ENCODE measurements at places on chromosomes 4 and X. TPM values are rescaled to one million over a fixed set of nuclear protein-coding genes. Genes with fewer than 3 reads are reported as not detected.

Gene PAGE3
- total RNA-seq: not detected

Gene KLHL4
- total RNA-seq: 0.38 TPM

Gene SPANXC
- not detected for total RNA-seq

Gene SYTL5
- 2.5 TPM for total RNA-seq

Gene APOO
- total RNA-seq: 47.4 TPM

Gene STOX2
- 0.19 TPM for total RNA-seq

DNA sequence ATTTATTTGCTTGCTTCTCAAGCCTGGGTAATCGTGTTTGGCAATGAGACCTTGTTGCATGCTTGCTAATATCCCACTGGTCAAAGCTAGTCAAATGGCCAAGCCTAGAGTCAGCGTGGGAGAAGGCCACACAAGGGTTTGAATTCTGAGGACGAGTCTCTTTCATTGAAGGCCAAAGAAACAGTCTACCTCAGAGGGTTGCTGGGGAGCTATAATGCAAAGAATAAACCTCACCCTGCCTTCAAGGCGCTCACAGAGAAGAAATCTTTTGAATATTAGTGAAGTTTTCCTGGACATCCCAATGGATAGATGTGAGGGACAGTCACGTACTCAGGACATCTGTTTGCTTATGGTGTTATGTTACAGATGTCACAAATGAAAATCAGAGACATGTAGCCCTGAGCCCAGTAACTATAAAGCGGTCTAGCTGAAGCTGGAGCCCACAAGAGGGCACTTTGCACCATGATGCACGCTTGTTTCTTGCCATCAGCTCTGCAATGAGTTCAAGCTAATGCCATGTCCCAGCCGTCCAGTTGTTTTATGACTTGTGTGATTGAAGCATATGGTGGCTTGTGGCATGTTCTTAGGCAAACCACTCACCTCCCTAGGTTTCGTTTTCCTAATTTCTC, 1.1 kb upstream of the TLR3 start:
- H3K4me3 ChIP-seq: no peak overlapping the region
- peaks cover 18% of the 10 kb centered on the region for H3K4me1 ChIP-seq
- no peaks in the 10 kb centered on the region for H3K36me3 ChIP-seq
- H3K27ac ChIP-seq: no peak overlapping the region
- no peak for DNase-seq

DNA sequence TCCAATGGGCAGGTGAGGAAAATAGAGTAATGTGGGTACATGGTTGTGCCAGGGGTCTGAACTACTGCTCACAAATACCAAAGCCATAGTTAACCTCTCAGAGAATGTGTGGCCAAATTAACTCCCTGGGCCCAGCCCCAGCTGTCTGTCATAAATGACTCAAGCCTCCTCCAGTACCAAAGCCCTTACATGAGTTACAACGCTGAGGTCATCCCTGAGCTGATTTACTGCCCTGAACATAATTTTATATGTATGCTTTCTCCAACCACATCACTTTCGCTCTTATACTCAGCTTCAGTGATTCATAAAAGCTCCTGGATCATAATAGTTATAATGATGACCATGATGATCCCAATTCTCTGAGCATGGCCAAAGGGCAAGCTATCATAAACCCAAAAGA, 283.9 kb downstream of the NKX6-1 start:
- H3K4me1 ChIP-seq: no peaks in the 10 kb centered on the region
- no peak for DNase-seq
- no peak overlapping the region for H3K4me3 ChIP-seq
- H3K36me3 ChIP-seq: no peaks in the 10 kb centered on the region

DNA sequence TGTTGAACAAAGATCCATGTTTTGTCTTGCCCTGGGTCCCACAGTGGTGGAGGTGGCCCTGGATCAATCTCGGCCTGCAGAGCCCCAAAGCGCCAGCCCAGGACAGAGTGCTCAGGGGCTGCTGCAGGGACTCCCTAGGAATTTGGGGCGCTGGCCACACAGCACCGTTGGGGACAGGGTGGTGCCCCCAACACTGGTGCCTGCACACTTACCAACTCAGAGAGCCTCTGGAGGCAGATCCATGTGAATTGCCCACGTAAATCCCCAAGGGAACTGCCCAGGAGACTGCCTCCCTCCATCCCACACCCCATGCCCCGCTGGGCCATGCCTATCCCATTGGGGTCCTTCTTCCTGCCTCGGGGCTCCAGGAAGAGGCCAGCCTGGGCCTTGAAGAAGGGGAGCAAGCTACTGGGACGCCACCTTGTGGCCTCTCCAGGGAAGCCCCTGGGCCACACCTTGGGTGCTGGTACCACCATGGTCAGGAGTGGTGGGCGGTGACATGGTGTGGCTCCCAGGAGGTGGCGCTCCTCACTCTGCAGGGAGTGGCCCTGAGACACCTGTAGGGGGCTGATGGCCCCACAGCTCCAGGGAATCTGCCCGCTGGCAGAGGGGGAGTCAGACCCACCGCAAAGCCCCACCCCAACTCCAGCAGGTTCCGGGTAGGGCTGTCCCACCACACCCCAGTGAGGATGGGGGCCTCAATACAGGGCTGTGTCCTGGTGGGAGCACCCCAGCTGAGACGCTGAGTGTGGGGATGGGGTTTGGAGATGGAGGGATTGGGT, 22.8 kb downstream of the CFAP99 start:
- H3K4me1 ChIP-seq: no peaks in the 10 kb centered on the region
- H3K27me3 ChIP-seq: no peaks in the 10 kb centered on the region
- DNase-seq: peak; percentile 83
- H3K36me3 ChIP-seq: no peaks in the 10 kb centered on the region
- H3K27ac ChIP-seq: no peak overlapping the region

GRCh38 chr4:1512738-1513660, 106.8 kb upstream of the NKX1-1 start:
- no peak overlapping the region for H3K4me3 ChIP-seq
- no peak for DNase-seq
- H3K4me1 ChIP-seq: no peaks in the 10 kb centered on the region
- no peaks in the 10 kb centered on the region for H3K36me3 ChIP-seq
- H3K27ac ChIP-seq: no peak overlapping the region
- peaks cover 13% of the 10 kb centered on the region for H3K27me3 ChIP-seq

DNA sequence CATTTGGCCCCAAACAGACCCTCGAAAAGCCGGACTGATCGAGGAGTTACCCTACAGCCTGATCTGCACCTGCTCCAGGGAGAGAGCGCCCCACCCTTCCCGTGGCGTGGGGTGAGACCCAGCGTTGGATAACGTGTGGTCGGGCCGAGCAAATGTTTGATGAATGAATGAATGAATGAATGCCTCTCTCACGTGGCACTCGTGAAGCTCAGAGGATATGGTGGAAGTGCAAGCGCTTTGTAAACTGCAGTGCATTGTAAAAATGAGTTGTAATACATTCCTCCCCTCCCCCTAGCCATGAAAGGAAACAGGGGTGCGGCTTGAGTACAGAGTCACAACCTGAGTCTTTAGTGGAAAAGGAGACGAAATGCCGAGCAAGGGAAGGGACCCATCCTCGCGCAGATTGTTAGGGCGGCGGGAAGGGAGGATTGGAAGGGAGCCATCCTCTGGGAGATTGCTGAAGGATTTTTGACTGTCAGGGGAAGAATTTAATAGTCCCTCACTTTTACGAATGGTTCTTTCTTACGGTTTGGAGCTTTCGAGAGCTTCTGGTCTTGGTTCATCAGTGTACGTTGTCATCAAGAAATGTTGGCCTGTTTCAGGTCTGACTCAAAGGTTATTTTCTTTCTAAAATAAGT, 772 bp upstream of the FBXW7 start:
- H3K4me3 ChIP-seq: peak overlapping the region; percentile 94
- no peaks in the 10 kb centered on the region for H3K27me3 ChIP-seq
- no peak for DNase-seq
- H3K4me1 ChIP-seq: peaks cover 38% of the 10 kb centered on the region
- no peaks in the 10 kb centered on the region for H3K36me3 ChIP-seq

- DNase-seq: peak; percentile 10
- H3K27me3 ChIP-seq: no peaks in the 10 kb centered on the region
- no peak overlapping the region for H3K27ac ChIP-seq
- H3K4me1 ChIP-seq: peaks cover 2% of the 10 kb centered on the region
These were observed 50.8 kb upstream of the ELF2 start for GRCh38 chr4:139227729-139228404.

DNA sequence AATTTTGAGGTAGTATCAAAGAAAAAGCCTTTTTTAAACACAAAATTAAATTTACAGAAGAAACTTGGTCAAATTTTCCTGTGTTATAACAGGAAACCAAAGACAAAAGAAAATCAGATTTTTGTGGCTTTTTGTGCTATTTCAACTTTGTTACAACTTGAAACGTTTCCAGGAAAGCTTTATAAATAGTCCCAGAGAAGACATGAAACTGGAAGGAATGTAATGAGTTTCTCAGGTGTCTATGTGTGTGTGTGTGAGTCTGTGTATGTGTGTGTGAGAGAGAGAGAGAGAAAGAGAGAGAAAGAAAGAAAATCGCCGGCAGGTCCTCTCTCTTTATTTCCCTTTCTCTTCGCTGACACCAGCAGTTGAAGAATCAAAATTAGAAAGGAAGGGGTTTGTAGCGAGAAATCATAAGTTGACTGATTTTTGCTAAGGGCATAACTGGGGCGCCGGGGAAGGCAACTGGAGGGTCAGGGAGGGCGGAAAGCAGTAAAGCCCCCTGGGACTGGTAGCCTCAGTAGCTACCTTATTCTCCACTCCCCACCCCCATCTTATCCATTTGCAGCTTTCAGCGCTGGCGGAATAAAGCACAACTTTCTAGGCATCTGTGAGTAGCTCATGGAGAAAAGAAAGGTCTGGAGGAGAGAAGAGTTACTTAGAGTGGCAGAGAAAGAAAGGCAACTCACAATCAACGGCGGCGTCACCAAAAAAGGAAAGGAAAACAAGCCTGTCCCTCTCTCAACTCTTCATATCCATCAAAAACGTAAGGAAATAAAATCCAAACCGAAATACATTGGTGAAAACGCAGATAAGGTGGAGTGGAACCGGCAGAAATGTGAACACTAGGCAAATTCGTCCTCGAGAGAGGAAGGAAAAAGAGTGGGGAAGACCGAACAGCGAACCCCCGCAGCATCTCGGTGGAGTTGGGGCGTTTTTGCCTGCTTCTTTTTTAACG, 1.3 kb downstream of the TMEM47 start:
- peaks cover 32% of the 10 kb centered on the region for H3K4me1 ChIP-seq
- H3K27me3 ChIP-seq: peaks cover 9% of the 10 kb centered on the region
- no peaks in the 10 kb centered on the region for H3K36me3 ChIP-seq
- H3K27ac ChIP-seq: peak overlapping the region; percentile 94

- H3K27ac ChIP-seq: no peak overlapping the region
- DNase-seq: no peak
These were observed 163.4 kb downstream of the AREG start for GRCh38 chr4:74608151-74608949.
